A673 (cell line): ENCODE measurements at places on chromosomes 12 and 14.

- peak; percentile 70 for DNase-seq
- H3K27ac ChIP-seq: no peak overlapping the region
- no peaks in the 10 kb centered on the region for H3K36me3 ChIP-seq
- peaks cover 6% of the 10 kb centered on the region for H3K4me1 ChIP-seq
Observed at GRCh38 chr12:126936181-126936851, 1330.7 kb upstream of the TMEM132C start.

GRCh38 chr14:74655599-74656395, 43.8 kb upstream of the LTBP2 start:
- H3K36me3 ChIP-seq: peaks cover 5% of the 10 kb centered on the region
- H3K4me3 ChIP-seq: no peak overlapping the region

GRCh38 chr12:66751432-66752113, 72.7 kb upstream of the GRIP1 start:
- DNase-seq: no peak
- H3K4me1 ChIP-seq: no peaks in the 10 kb centered on the region
- peaks cover 60% of the 10 kb centered on the region for H3K27me3 ChIP-seq
- H3K27ac ChIP-seq: no peak overlapping the region
- H3K4me3 ChIP-seq: no peak overlapping the region

GRCh38 chr12:18487509-18487908, 226.2 kb downstream of the PIK3C2G start:
- no peaks in the 10 kb centered on the region for H3K36me3 ChIP-seq
- H3K27ac ChIP-seq: no peak overlapping the region
- no peak for DNase-seq
- H3K4me1 ChIP-seq: no peaks in the 10 kb centered on the region
- H3K4me3 ChIP-seq: no peak overlapping the region

DNA sequence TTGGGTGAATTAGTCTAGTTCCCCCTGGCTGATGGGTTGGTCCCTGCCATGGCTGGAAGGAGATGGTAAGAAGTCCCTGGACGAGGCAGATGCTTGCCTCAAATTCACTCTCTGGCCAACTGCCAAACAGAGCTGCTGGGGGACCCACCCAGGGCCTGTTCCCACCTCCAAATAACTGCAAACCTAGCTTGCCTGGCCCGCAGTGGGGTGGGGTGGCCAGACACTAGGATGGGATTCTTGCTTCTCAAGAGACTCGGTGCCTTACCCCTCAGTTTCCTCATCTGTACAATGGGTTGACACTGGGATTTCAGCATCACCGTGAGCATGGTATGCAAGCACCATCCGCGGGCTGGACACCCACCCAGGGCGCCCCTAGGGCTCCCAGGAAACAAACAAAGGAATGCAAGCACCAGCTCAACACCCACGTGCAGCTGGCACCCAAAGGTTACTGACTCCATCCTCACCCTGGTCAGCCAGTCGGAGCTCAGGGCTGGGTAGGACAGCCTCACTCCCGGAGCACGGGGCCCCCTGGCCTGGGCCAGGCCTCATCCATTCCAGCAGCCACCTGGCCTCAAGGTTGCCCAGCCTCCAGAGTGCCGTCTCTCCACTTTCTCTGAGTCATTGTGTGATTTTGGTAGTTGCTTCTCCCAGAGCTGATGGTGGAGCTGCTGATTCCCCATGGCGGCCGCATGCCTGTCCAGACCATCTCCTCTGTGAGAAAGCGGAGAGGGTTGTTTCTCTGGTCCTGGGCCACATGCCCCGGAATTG, 205.2 kb upstream of the RTL1 start:
- no peak overlapping the region for H3K4me3 ChIP-seq
- H3K4me1 ChIP-seq: no peaks in the 10 kb centered on the region
- H3K27me3 ChIP-seq: no peaks in the 10 kb centered on the region
- no peak for DNase-seq
- no peaks in the 10 kb centered on the region for H3K36me3 ChIP-seq

DNA sequence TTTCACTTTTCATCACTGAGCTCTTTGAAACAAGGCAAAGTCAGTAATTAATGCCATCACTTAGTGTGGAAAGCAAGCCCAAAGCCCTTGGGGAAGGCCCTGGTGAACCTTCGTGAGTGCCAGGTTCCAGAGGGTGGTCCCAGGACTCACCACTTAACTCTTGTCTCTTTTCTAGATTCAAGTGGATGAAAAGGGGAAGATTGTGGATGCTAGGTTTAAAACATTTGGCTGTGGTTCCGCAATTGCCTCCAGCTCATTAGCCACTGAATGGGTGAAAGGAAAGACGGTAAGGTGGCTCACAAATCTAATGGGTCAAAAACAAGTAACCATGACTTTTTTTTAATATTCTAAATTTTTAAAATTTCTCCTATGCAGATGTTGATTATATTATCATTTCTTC, 2.8 kb downstream of the ISCU start:
- peaks cover 40% of the 10 kb centered on the region for H3K4me1 ChIP-seq
- DNase-seq: no peak
- H3K27ac ChIP-seq: peak overlapping the region; percentile 13
- H3K36me3 ChIP-seq: peaks cover 52% of the 10 kb centered on the region

- no peak overlapping the region for H3K27ac ChIP-seq
- no peak overlapping the region for H3K4me3 ChIP-seq
- DNase-seq: no peak
- H3K36me3 ChIP-seq: no peaks in the 10 kb centered on the region
- H3K4me1 ChIP-seq: no peaks in the 10 kb centered on the region
Observed at GRCh38 chr12:60107992-60108391, 512.2 kb downstream of the SLC16A7 start.

DNA sequence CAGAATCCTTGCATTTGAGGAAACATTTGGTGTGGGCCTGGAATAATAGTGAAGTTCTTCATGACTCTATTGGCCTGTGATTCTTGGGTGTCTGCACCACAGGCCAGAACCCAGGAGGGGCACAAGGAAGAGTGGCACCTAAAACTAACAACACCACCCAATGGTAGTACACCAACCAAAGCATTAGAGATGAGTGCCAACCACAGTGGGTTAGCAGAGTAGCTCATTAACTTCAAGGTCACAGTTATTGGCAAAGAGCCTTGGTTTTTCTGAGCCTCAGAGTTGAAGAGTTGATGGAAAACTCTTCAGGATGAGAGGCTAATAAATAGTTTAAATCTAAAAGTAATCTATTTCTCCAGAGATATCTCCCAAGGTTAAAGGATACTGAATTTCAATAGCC, 57.0 kb downstream of the HELB start:
- no peaks in the 10 kb centered on the region for H3K27me3 ChIP-seq
- no peaks in the 10 kb centered on the region for H3K36me3 ChIP-seq
- H3K4me1 ChIP-seq: no peaks in the 10 kb centered on the region
- DNase-seq: no peak
- H3K4me3 ChIP-seq: no peak overlapping the region

- no peaks in the 10 kb centered on the region for H3K4me1 ChIP-seq
- no peaks in the 10 kb centered on the region for H3K27me3 ChIP-seq
- H3K4me3 ChIP-seq: no peak overlapping the region
- no peaks in the 10 kb centered on the region for H3K36me3 ChIP-seq
- DNase-seq: no peak
Observed at GRCh38 chr12:103205906-103206305, 248.4 kb downstream of the ASCL1 start.

DNA sequence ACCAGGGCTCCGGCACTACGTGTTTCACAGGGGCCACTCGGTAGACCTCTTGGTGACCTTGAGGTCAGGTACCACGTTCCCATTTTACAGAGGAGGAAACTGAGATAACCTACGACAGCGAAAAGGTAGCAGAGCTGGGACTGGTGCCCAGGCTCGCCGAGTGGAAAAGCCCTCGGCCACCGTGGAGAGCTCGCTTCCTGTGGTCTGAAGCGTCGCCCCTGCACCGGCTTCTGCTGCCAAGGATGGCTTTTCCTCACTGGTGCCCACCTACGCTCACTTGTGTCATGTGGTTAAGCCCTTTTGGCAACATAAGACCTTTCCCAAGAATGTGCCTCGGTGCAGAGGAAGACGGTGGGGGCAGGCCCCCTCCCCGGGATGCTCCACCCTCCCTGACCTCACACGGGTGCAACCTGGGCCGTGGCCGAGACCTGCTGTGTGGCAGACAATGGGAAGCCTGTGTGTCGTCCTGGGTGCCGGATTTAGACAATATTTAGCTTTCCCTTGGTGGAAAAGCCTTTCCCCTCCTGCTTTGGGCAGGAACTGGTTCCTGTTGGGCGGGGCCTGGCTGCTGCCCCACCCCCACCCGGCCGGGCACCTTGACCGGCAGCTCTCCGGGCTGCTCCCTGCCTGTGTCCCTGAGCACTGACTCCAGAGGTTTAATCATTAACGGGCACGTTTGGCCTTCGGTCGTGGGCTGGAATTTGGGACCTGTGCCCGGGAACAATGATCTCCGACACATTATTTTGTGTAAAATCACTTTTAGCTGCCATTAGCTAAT, 32.4 kb upstream of the PPP1R13B start:
- no peak overlapping the region for H3K27ac ChIP-seq
- H3K27me3 ChIP-seq: no peaks in the 10 kb centered on the region
- DNase-seq: no peak
- peaks cover 9% of the 10 kb centered on the region for H3K4me1 ChIP-seq
- no peaks in the 10 kb centered on the region for H3K36me3 ChIP-seq
- H3K4me3 ChIP-seq: peak overlapping the region; percentile 22

- H3K4me1 ChIP-seq: no peaks in the 10 kb centered on the region
- no peak overlapping the region for H3K4me3 ChIP-seq
- DNase-seq: no peak
- no peak overlapping the region for H3K27ac ChIP-seq
- no peaks in the 10 kb centered on the region for H3K27me3 ChIP-seq
Observed at GRCh38 chr14:44135972-44136371, 371.1 kb downstream of the FSCB start.

DNA sequence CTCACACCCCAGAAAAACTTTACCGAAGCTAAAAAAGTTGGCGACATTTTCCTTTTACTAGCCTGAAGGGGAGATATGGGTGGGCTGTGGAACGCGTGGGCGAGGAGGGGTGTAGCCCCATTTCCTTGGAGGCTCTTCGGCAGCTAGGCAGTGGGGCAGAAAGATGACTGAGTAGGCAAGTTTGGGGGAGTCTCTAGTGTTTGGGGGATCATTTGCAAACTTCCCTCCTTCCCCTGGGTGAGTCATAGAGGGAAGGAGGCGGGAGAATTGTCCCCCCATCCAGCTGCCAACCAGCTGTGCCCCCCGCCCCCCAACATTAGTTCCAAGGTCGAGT, 2.3 kb downstream of the GLI1 start:
- H3K36me3 ChIP-seq: no peaks in the 10 kb centered on the region
- peak overlapping the region; percentile 60 for H3K4me3 ChIP-seq
- peak overlapping the region; percentile 85 for H3K27ac ChIP-seq
- peaks cover 31% of the 10 kb centered on the region for H3K4me1 ChIP-seq
- DNase-seq: no peak
- no peaks in the 10 kb centered on the region for H3K27me3 ChIP-seq

DNA sequence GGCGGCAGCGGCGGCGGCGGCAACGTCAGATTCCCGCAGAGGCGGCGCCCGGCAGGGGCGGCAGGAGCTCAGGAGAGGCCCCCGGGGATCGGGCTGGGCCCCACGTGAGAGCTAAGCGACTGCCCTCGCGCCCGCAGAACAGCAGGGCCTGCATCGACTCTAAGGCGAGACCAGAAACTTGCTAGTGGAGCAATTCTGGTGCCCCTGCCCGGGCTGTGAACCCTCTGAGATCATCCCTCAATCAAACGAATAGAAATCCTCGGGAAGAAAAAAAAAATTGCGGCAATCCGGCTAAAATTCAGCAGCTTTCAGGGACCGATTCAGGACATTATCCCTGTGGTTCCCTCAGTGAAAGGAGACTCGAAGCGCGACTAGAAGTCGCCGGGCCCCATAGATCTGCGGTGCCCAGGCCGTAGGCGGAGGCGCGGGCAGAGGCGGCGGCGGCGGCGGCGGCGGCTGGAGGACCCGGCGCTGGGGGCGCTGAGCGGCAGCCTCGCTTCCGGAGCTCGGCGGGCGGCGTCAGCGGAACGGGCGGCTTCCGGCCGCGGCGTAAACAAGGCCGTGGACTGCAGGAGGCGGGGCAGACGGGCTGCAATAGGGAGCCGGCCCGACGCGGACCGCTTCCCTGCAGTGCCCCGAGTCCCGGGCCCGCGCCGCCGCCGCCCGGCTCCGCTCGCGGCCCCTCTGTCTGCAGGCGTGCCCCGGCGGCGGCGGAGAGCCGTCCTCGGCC, at the start of gene KLHDC2:
Gene KLHDC2, plus strand, starts transcription at position 583 of the 730 bp plus-strand sequence. CDS start 316 bp downstream, outside the sequence.
- peak; percentile 93 for DNase-seq
- no peaks in the 10 kb centered on the region for H3K27me3 ChIP-seq
- H3K36me3 ChIP-seq: no peaks in the 10 kb centered on the region
- H3K27ac ChIP-seq: peak within 1 kb of the TSS; percentile 98

DNA sequence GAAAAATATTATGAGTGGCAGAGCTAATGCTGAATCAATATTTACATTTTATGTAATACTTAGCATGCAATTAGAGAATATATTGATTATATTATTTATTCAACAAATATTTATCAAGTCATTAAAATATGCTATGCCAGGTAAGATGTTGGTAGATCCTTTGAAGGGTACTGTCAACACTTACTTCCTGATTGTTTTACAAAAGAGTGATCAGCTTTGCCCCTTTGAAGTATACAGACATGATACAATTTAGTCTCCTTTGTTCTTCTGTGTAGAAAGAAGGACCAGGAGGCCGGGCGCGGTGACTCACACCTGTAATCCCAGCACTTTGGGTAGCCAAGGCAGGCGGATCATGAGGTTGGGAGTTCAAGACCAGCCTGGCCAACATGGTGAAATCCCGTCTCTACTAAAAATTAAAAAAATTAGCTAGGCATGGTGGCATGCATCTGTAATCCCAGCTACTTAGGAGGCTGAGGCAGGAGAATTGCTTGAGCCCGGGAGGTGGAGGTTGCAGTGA, 73.9 kb upstream of the IFNG-AS1 start:
- DNase-seq: no peak
- H3K4me3 ChIP-seq: no peak overlapping the region
- no peaks in the 10 kb centered on the region for H3K4me1 ChIP-seq
- H3K27ac ChIP-seq: no peak overlapping the region

DNA sequence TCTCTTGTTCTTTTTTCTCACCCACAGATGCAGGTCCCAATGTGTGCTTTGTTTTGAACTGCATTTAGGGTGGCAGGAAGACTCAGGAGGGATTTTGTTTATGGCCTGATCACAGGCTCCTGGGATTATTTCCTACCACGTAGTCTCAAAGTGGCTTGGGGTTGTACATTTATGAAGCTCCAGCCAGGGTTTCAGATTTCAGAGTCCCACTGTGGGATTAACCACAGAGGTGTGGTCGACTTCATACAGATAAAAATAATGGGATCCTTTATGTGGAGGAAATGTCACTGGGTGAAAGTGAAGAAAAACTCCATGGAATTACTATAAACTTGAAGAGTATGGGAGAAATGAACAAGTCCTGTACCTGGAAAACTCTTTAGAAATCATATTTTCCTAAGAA, 14.2 kb upstream of the PPP1R1A start:
- peaks cover 29% of the 10 kb centered on the region for H3K4me1 ChIP-seq
- H3K36me3 ChIP-seq: no peaks in the 10 kb centered on the region
- peak overlapping the region; percentile 16 for H3K4me3 ChIP-seq
- no peaks in the 10 kb centered on the region for H3K27me3 ChIP-seq
